ENCODE measurements at places on chromosomes 12 and 14.

DNA sequence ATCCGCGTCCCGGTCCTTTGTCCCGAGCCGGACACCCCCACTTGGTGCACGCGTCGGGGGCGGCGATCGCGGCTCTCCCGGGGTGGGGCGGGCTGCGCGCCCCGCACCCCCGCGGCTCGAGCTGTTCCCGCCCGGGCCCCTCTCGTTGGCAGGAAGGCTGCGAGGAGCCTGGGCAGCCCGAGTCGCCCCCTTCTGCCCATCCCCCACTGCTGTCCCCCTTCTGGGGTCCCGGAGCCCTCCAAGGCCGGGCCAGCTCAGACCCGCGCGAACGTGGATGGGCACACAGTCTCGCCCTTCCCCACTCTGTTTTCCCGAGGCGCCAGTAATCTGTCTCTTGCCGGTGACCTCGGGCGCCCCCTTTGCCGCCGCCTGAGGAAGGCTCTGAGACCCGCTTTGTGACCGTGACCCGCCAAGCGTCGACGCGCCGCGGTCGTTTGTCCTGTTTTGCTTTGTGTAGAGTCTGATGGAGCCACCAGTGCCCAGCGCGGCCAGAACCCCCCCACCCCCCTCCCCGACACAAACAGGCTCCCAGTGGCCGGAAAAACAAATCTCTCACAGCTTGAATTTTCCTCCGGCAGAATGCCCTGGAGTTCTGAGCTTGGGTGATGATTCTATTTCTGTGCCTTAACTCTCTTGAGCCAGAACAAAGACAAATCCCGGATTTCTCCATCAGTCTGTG lies 610 bp downstream of the C14orf132 start:
- no peak for DNase-seq

DNA sequence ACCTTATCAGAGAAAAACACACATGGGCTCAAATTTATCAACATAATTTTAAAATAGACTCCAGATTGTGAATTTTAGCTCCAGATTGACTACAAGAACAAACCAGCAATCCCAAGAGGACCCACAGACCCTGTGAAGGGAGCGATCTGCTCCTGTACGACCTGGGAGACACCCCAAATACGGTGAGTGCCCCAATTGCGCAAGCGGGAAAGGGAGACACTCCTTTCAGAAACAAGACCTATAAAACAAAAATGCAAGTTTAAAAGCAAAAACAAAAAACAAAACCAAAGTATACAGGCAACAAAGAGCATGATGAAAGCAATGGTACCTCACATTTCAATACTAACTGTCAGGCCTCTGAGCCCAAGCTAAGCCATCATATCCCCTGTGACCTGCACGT lies 32.1 kb downstream of the DNAI7 start:
- DNase-seq = no peak

GRCh38 chr12:31752450-31752849 lies 23.6 kb upstream of the AMN1 start:
- no peak for DNase-seq

DNA sequence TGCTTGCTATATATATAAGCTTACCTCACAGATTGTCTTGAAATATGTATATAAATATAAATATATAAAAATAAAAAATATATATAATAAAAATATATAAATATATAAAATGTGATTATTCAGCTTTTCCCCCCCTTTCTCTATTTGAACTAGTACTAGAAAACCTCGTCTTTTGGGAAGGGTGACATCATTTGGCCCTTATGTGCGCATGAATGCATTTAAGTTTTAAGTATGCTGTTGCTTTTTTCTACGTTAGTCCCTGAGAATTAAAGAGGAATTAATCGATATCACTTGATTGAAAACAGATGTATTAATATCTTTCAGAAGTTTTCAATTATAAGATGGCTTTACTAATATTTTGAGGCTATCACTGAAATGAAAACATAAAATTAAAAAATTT lies 69.9 kb downstream of the RAD51B start:
- DNase-seq = no peak

GRCh38 chr14:29847056-29847380 lies 80.6 kb downstream of the PRKD1 start:
- no peak for DNase-seq

- DNase-seq = no peak
These were observed 100.6 kb downstream of the LGMN start for GRCh38 chr14:92647797-92648279.

- DNase-seq = no peak
These were observed 71.7 kb upstream of the ETV6 start for GRCh38 chr12:11577658-11578260.

GRCh38 chr14:72904840-72905561 lies 11.1 kb upstream of the DPF3 start:
- DNase-seq = no peak

DNA sequence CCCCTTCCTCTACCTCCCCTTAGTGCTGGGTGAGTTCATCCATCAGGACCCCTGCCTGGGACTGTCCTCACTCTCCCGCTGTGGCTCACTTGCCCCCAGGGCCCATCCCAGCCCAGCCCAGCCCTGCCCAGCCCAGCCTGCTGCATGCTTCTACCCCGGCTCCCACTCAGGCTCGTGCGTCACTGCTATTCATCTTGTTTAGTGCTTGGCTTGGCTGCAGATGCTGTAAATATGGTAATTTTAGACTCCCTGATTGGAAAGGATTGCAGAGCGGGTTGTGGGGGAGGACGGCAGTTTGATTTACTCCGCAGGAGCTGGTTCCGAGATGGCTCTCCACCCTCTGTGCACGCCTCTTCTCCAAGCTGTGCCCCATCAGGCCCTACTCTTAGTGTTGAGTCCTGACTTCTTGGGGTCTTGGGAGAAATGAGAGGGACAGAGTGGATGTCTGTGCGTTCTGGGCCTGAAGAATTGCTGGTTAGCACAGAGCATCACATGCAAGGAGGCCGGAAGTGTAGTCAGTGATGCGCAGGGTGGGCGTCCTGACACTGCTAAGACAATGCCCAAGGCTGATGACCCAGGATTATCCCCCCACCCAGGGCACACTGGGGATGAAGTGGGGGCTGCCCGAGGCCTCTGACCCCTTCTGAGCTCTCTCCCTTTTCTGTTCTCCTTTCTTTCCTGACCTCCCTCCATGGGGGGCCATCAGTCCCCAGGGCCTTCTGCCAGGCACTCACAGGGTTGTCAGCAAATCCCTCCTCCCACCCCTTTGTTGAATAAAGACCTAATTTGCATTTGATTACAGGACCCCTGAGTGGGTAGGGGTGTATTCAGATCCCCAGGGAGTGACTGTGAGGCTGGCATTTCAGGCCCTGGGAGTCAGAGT lies 244.4 kb downstream of the ZFP36L1 start:
- DNase-seq = peak; percentile 93
